Activated naive CD4-positive, alpha-beta T cell (primary cell): ENCODE measurements at places on chromosomes 12 and 14.

- DNase-seq = no peak
Measured at GRCh38 chr14:35085441-35085840, 36.3 kb downstream of the PPP2R3C start.

GRCh38 chr12:28936221-28936620 lies 212.9 kb upstream of the FAR2 start:
- DNase-seq = no peak

DNA sequence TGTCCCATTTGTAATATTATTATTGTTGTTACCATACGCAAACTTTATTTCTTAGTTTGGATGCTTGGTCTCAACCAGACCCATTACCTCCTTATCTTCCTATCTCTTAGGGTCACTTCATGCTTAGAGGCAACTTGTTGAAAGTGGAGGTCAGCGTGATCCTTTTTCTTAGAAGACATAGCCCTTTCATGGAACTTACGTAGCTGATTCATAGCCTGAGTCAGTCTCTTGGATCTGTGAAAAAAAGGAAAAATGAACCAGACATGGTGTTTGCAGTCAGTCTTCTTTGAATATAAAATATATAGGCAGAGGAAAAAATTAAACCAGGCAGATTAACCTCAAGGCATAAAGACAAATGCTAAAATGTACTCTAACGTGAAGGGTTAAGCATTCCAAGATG lies 613.7 kb downstream of the DIO2 start:
- no peak for DNase-seq

GRCh38 chr14:84826294-84826693 lies 703.6 kb upstream of the FLRT2 start:
- DNase-seq = no peak

DNA sequence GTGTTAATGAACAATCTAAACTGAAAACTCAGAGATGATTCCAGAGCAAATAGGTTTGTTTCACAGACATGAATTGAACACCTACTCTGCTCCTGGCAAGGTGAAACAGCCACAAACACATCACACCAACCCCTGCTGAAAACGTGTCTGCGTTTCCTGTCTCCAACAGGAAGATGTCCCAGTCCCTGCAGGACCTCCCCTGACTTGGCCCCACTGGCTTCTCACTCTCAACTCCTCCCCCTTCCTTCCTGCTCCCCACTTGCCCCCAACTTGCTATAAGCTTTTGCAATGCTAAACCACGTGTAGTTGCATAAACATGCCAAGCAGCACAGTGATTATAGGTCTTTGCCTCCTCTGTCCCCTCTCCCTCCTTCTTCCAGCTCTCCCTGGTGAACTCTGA lies 567.6 kb downstream of the BCL11B start:
- DNase-seq = no peak

- no peak for DNase-seq
Measured at GRCh38 chr14:76720382-76720813, 40.9 kb upstream of the VASH1 start.

- DNase-seq = no peak
Measured at GRCh38 chr14:23352506-23353432, at the start of gene SLC22A17. TSS of gene SLC22A17 (minus strand) at chr14:23352887.

DNA sequence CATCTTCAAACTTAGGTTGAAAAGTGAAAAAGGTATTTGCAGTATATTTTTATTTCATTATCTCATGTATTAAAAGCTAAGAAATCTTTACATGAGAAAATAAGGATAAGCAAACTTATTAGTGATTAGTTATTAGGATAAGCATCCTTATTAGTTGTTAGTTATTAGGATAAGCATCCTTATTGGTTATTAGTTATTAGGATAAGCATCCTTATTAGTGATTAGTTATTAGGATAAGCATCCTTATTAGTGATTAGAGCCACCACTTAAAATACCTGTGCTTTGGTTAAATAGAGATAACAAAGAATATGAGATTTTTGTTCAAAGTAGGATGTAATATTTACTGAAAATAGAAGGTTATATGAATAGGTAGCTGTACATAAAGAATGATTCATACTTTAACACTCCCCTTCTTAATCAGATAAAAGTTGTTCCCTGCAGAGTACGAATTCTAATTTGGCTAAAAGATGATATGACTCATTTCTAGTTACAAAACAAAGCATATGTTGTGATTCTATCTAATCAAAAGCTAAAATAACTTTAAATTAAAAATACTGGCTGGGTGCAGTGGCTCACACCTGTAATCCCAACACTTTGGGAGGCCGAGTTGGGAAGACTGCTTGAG lies 56.4 kb downstream of the KDM5A start:
- DNase-seq = no peak

DNA sequence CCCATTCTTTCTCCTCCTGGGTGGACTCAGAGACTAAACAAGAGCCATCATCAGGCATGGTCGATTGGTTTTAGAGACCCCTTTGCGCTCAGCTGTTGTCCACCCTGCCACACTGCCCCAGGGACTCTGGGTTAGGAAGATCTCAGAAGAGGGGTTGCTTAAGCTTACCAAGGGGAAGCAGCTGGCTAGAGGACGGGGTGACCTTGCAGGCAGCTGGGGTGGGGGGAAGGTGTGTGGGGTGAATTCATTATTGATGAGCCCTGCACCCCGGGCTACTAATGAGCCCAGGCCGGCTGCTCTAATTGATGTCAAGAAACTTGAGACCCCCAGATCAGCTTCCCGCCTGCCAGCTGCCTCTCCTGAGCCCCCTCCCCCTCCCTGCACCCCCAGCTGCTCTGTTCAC lies 8.7 kb upstream of the ZNF385A start:
- DNase-seq = no peak

- no peak for DNase-seq
Measured at GRCh38 chr14:95481391-95482022, 34.9 kb downstream of the SYNE3 start.

DNA sequence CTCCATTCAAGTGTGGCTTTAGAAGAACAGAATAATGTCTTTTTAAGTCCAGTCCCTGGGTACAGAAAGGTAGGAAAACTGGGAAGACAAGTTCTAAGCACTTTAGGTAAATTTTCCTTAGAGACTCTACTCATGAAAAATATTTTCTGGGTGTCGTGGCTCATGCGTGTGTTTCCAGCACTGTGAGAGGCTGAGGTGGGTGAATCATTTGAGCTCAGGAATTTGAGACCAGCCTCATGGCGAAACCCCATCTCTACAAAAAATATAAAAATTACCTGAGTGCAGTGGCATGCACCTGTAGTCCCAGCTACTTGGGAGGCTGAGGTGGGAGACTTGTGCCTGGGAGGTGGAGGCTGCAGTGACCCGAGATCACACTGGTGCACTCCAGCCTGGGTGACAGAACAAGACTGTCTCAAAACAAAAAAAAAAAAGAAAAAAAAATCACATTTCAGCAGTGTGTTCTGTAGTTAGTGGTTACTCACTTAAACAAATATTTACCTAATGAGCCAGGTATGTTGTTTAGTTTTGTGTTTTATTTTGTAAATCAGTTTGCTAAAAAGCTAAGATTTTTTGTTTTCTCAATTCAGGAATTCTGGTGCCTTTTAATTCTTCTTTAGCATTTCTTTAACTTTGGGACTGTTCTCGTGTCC lies 52.3 kb upstream of the RD3L start:
- no peak for DNase-seq

- no peak for DNase-seq
Measured at GRCh38 chr14:50064993-50065392, 51.4 kb downstream of the VCPKMT start.

GRCh38 chr12:66028390-66028789 lies 102.2 kb downstream of the LLPH start:
- no peak for DNase-seq

- no peak for DNase-seq
Measured at GRCh38 chr12:6871052-6871957, 1.8 kb downstream of the SPSB2 start.

- no peak for DNase-seq
Measured at GRCh38 chr14:68333262-68333661, 459.6 kb downstream of the ZFP36L1 start.

DNA sequence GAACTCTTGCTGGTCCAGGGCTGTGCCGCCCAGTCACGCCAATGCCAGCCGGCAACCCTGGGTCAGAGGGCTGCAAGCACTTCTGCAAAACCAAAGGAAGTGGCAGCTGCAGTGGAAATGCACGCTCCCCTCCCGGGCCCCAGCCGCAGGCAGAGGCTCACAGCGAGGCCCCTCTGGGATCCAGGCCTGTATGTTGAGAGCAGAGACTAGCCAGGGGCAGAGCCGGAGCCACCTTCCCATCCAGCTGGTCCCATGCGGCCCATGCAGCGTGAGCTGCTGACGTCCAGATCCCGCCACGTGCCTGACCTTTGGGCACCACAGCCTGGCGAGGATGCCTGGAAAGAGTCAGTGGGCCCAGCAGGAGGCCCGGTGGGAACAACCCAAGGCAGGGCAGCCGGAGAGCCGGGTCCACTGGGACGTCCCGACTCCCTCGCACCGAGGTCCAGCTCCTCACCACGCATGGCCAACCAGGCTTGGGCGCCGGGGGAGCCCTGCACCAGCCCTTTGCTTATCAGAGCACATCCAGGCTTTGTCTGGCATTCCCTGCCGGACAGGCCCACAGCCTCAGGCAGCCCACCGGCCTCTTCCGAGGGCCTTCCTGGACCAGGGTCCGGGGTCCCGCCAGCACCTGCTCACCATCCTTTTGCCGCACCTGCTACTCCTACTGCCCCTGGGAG lies 4.3 kb downstream of the GPR132 start:
- DNase-seq = peak; percentile 29

GRCh38 chr14:104788873-104789663 lies 6.5 kb downstream of the AKT1 start:
- DNase-seq = no peak

- no peak for DNase-seq
Measured at GRCh38 chr14:48008646-48009045, 333.2 kb upstream of the MDGA2 start.

DNA sequence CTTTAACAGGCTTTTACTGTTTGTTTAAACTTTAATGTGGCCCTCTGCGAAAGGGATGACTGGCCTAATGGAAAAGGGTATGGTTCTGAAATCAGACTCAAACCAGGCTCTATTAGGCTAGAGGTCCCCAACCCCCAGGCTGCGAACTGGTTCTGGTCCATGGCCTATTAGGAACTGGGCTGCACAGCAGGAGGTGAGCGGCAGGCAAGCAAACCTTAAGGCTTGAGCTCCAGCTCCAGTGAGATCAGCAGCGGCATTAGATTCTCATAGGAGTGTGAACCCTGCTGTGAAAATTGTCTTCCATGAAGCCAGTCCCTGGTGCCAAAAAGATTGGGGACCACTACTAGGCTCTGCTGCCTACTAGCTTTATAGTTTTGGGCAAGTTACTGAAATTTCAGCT lies 11.1 kb downstream of the GALNT4 start:
- no peak for DNase-seq

GRCh38 chr12:79934281-79935020 lies 446 bp downstream of the PPP1R12A start:
- DNase-seq = peak; percentile 42

DNA sequence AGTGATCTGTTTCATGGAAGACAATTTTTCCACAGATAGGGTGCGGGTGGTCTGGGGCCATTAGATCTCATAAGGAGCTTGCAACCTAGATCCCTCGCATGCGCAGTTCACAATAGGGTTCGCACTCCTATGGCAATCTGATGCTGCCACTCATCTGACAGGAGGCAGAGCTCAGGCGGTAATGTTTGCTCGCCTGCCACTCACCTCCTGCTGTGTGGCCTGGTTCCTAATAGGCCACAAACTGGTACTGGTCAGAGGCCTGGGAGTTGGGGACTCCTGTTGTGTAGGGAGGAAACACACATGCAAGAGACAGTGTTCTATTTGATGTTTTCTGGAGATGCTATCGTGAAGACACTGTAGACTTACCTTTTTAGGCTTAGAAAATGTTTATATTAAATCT lies 77.0 kb upstream of the FGD4 start:
- DNase-seq = no peak

DNA sequence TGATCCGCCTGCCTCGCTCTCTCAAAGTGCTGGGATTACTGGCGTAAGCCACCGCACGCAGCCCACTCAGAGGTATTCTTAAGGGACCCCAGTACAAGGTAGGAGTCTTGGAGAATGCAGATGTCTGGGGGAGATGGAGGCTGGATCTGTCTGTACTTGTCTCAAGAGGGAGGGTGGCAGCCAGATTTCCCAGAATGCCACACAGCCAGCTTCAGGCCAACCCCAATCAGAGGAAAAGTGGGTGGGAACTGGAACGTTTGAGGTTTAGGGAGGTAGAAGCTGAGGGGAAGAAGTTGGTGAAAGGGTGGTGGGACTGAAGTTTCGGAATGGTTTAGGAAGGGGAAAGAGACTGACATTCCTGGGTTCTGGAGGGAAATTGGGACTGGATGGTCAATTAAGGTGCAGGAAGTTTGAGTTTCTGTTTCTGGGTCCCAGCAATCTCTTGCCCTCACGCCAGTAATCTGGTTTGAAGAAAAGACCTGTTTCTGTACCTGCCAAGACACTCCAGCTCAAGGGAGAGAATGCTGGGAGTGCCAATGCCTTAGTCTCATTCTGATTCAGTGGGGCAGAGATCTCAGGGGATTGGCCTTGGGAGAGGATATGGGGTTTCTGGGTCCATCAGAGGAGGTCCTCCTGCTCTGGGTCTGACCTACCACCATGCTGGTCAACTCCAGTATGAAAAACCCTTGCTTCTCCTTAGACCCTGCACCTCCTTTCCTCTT lies 8.1 kb upstream of the ZNF385A start:
- no peak for DNase-seq

DNA sequence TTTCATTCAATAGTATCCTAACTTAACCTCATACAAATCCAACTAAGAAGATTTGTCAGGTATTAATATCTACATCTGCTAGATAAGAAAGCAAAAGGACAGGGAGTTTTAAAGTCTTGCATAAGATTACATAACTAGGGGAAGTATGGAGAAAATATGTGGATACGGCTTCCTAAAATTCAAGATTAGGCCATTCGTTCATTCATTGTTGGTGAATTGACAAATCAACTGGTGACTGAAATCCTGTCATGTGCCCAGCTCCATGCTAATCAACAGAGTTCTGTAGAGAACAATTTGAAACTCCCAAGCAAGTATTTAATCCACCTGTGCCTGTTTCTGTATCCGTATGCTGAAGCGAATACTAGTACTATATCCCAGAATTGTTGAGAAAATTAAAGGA lies 260.9 kb upstream of the USP15 start:
- no peak for DNase-seq
